Activated naive CD8-positive, alpha-beta T cell treated with anti-CD3 and anti-CD28 coated beads for 36 hours (primary cell): ENCODE measurements at places on chromosomes 13 and 19. TPM values are rescaled to one million over a fixed set of nuclear protein-coding genes. Genes with fewer than 3 reads are reported as not detected.

DNA sequence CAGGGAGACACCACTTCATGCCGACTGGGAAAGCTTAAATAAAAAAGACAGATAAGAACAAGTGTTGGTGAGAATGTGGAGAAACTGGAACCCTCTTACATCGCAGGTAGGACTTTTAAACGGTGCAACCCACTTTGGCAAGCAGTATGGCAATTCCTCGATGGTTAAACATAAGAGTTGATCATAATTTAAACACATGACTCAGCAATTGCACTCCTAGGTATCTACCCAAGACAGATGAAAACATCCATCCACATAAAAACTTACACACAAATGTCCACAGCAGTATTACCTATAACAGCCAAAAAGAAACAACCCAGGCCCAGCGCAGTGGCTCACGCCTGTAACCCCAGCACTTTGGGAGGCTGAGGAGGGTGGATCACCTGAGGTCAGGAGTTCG, 21.9 kb downstream of the FLT1 start:
- no peak overlapping the region for H3K27ac ChIP-seq
- DNase-seq: no peak
- H3K4me1 ChIP-seq: peaks cover 3% of the 10 kb centered on the region
- no peak overlapping the region for H3K4me3 ChIP-seq

DNA sequence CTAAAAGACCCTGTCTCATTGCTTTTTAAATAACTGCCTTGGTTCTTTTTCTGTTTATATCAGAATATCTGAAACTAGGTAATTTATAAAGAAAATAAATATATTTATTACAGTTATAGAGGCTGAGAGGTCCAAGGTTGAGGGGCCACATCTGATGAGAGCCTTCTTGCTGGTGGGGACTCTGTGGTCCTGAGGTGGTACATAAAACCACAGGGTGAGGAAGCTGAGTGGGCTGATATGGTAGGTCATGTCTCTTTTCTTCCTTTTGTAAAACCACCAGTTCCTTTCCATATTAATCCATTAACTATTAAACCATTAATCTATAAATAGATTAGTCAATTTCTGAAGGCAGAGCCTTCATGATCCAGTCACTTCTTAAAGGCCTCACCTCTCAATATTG, 109.5 kb upstream of the SPRY2 start:
- no peak overlapping the region for H3K4me3 ChIP-seq
- H3K36me3 ChIP-seq: no peaks in the 10 kb centered on the region
- H3K27ac ChIP-seq: no peak overlapping the region
- no peak for DNase-seq
- peaks cover 4% of the 10 kb centered on the region for H3K4me1 ChIP-seq
- peaks cover 8% of the 10 kb centered on the region for H3K27me3 ChIP-seq

RFPL4AL1 gene
- not detected for total RNA-seq

DNA sequence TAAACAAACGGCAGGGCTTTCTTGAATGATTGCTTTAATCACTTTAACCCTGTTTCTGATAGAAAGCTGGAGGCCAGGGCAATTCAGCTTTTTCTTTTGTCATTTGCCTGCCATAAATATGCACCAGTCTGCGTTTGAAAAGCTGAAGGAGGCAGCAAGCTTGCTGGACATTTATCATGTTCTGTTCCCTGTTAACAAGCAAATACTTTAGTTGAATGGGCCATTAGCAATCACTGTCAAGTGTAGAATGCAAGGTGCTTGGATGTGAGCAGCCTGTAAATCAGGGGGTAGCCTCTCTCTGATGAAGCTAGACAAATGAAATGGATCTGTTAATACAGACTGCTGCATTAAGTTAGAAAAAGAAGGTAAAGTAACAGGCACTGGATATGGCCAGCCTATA, 7.6 kb downstream of the EFNB2 start:
- no peak overlapping the region for H3K4me3 ChIP-seq
- peaks cover 4% of the 10 kb centered on the region for H3K4me1 ChIP-seq
- no peak for DNase-seq
